ENCODE measurements at places on chromosomes 7 and 10.

GRCh38 chr10:99673492-99673891, 14.2 kb downstream of the ENTPD7 start:
- DNase-seq, result no peak

DNA sequence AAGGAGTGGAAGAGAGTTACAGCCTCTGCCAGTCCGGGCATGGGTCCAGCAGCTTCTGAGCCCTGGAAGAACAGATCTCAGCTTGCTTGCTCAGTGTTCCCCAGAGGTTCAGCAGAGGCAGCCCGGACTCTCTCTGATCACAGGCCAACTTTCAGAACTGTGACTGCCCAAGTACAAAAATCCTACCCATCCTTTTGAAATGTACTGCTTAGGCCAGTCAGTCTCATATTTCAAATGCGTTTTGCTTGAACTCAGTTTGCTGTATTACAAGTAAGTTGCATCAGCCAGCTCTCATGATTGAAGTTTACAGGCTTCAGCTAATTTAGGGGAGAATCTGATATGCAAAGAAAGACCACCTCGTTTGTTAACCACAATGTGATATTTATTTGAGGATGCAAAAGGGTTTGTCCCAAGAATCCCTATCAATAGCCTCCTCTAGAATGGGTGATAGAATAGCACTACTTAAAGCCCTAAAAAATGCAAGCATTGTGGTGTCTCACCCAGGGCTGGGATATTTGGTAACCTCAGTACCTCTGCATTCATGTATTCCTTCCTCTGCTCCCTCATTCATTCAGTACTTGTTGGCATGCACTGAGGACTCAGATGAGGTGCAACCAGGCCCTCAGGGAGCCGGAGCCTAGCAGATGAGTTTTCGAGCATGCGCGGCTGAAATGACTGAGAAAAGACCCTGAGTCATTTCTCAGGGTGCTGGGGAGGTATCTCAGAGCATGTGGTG, 7.0 kb downstream of the AIMP2 start:
- no peak for DNase-seq

GRCh38 chr10:131001438-131001837, 310.1 kb downstream of the TCERG1L start:
- no peak for DNase-seq

DNA sequence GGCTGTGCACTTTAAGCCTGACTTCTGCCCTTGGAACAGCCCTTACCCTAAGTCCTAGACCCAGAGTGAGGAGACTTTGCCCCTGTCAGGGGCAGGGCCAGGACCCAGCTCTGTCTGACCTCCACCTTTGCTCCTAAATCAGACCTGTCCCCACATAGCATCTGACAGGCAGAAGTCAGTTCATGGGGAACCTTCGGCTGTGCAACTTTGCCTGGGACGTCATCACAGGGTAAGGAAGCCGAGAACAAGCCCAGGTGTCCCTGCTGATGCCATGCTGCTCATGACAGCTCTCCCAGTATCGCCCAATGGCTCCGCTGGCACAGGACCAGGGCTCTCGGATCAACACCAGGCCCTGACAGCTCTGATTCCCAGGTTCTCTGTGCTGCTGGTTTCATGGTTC, 55.4 kb downstream of the TNS3 start:
- no peak for DNase-seq

GRCh38 chr7:2071133-2071832, 161.5 kb downstream of the MAD1L1 start:
- DNase-seq, result no peak

DNA sequence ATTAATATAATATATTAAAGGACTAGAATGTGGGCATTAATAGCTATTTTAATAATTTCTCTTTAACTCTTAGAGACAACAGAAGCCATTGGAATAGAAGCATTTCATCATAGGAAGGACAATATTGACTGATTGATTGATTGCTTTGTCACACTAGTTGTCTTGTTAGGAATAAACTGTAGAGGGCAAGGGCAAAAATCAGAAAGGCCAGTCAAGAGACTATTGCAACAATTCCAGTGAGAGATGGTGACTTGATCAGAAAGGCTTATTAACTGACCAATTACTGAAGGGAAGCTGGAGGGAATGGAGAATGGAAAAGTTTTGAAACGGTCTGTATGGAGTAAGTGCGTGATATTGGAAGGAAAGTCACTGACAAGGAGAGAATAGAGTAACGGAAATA, 87.3 kb downstream of the RUNDC3B start:
- no peak for DNase-seq

DNA sequence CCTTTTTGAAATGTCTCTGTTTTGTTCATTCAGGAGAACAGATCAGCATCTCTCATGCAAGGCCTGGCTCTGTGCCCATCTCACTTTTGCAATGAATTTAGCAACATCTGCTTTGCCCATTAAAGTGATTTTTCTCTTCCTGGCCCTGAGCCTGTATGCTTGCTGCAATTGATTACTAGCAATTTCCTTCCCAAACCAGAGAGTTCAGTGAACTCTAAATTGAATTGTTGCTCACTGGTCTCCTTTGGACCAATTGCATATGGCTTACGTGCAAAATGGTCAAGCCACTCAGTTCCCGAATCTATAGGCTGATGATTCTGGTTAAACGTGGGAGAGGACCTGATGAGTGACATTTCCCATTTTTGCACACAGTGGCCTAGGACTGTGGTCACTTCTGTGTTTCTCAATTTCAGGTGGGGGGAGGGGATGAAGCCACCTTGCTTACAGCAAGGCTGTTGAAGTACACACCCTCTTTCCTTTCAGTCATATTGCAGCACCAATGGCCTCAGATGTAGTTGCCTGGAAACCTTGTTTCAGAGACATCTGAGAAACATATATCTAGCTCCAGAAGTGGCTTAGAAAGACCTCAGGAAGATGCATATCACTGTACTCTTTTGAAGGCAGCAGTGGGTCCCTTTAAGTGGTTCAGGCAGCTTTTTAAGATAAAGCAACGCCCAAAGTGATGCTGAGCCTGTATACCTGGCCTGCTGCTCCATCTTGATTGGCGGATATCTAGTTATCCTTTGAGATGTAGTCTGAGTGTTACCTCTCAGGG, 201.4 kb downstream of the PTEN start:
- DNase-seq, result no peak

DNA sequence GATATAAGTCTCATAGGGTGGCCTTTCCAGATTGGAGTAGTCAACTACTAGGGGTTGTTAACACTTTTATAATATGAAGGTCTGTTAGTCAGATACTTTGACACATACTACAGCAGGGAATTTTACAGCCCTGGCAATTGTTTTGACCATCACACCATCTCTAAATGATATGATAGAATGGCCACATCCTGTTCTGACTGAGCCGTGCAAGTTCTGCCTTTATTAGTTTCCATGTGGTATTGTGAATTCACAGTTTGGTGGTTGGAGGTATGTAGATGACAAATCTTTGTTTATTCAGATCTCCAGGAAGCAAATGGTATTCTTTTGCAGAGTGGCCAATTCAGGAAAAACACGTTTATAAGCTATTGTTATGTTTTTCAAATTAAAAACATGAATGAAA, 83.0 kb downstream of the NRG3 start:
- DNase-seq, result no peak
